ENCODE measurements at places on chromosomes 6 and 20.

GRCh38 chr20:50900261-50900660 is 31.0 kb downstream of the ADNP start:
- no peak for DNase-seq

- DNase-seq = no peak
These were observed 10.2 kb downstream of the TAAR1 start for GRCh38 chr6:132648828-132649227.

DNA sequence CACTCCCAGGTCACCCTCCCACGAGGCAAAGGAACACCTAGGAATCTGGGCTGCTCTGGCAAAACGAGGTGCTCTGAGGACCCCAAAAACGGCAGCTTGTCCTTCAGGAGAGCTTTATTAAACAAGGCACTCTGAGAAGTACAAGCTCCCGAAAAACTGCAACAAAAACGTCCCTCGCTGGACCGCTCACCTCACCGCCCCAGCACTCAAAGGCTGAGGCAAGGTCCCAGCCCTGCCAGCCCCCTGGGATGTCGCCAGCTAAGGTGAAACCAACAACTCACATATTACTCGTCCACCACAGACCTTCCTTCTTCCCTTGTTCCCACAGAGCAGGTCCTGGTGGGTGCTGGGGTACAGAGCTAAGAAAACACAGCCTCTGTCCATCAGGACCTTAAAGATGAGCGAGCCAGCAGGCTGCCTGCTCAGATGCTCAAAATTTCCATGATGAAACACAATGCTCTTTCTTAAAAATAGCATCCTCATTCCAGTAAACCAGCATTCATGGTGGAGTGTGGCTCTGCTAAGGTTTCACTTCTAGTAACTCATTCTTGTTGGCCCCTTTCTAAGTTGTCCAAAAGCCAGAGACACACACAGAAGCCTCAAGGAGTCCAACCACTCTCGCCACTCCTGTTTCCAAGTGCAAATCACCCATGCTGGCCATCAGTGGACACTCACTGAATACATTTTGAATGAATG is 35.9 kb downstream of the ATP9A start:
- DNase-seq = no peak

- DNase-seq = no peak
These were observed 45.4 kb upstream of the NKX2-2 start for GRCh38 chr20:21559305-21559704.
